ENCODE measurements at places on chromosomes 5 and 9. TPM values are rescaled to one million over a fixed set of nuclear protein-coding genes. Genes with fewer than 3 reads are reported as not detected.

IGIP gene
- 8.4 TPM for polyA plus RNA-seq

FAM151B gene
- 3.4 TPM for polyA plus RNA-seq

TOR4A gene
- polyA plus RNA-seq, result 8.9 TPM

ENTREP1 gene
- polyA plus RNA-seq, result 2.4 TPM

PDCD1LG2 gene
- 0.10 TPM for polyA plus RNA-seq

MYMK gene
- polyA plus RNA-seq, result 0.30 TPM

ORM2 gene
- polyA plus RNA-seq, result not detected

ANKRD18A gene
- 5.7 TPM for polyA plus RNA-seq

TMEM174 gene
- polyA plus RNA-seq, result 22.8 TPM

ERP44 gene
- polyA plus RNA-seq, result 40.7 TPM

CNTFR gene
- 38.3 TPM for polyA plus RNA-seq

MPDZ gene
- 50.2 TPM for polyA plus RNA-seq

IL17B gene
- 0.62 TPM for polyA plus RNA-seq

TRIP13 gene
- polyA plus RNA-seq, result 19.0 TPM

EXOSC3 gene
- polyA plus RNA-seq, result 43.7 TPM

PITX1 gene
- polyA plus RNA-seq, result not detected

GRXCR2 gene
- not detected for polyA plus RNA-seq

OLFM1 gene
- 4.4 TPM for polyA plus RNA-seq

CNTLN gene
- 12.2 TPM for polyA plus RNA-seq

SCGB3A2 gene
- polyA plus RNA-seq, result not detected

SPATA31D4 gene
- not detected for polyA plus RNA-seq

MCC gene
- polyA plus RNA-seq, result 29.9 TPM

PPP3R2 gene
- polyA plus RNA-seq, result not detected

ARL14EPL gene
- polyA plus RNA-seq, result 0.15 TPM

CFAP157 gene
- 5.2 TPM for polyA plus RNA-seq

DMXL1 gene
- 48.5 TPM for polyA plus RNA-seq

G3BP1 gene
- polyA plus RNA-seq, result 179 TPM

POU5F2 gene
- polyA plus RNA-seq, result 0.05 TPM

CAMK4 gene
- 4.1 TPM for polyA plus RNA-seq

ITGA2 gene
- polyA plus RNA-seq, result 27.1 TPM

RANBP17 gene
- polyA plus RNA-seq, result 12.6 TPM

EPB41L4A gene
- 21.0 TPM for polyA plus RNA-seq

SLC6A3 gene
- polyA plus RNA-seq, result 0.45 TPM

Data from renal cortex interstitium (tissue), 15 donors.